ENCODE measurements at places on chromosomes 16 and 17. TPM values are rescaled to one million over a fixed set of nuclear protein-coding genes. Genes with fewer than 3 reads are reported as not detected.

GRCh38 chr17:82021107-82021899 lies 1.4 kb downstream of the CENPX start:
- peak; percentile 63 for DNase-seq

GRCh38 chr17:81015136-81015535 lies 19.8 kb upstream of the BAIAP2 start:
- no peak for DNase-seq

DNA sequence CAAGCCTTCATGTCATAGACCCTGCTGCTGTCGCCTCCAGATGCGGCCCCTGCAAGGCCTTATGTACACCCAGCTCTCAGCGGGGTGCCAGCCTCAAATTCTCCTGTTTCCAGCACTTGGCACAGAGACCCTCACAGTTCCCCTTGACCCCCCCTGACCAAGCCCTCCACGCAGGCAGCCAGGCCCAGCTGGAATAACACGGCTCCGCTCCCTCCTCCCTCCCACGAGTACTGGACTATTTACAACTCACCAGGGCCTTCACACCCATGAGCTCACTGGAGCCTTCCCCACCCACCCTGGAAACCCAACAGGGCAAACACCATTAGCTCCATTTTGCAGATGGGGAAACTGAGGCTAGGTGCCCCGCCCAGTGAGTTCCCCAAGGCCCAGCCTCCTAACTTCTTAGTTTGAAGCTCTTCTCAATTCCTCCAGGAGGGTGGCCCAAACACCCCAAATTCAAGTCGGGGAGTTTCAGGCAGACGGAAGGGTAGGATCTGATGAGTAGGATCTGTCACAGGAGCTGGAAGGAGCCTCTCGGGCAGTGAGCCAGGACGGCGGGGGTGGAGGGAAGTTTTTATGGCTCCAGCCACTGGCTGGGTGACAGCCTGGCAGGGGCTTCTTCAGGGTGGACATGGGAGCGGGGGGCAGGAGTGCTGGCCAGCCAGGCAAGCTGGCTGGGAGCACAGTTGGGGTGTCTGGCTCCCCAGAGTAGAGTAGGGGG lies 17.5 kb upstream of the DLX4 start:
- DNase-seq, result no peak

DNA sequence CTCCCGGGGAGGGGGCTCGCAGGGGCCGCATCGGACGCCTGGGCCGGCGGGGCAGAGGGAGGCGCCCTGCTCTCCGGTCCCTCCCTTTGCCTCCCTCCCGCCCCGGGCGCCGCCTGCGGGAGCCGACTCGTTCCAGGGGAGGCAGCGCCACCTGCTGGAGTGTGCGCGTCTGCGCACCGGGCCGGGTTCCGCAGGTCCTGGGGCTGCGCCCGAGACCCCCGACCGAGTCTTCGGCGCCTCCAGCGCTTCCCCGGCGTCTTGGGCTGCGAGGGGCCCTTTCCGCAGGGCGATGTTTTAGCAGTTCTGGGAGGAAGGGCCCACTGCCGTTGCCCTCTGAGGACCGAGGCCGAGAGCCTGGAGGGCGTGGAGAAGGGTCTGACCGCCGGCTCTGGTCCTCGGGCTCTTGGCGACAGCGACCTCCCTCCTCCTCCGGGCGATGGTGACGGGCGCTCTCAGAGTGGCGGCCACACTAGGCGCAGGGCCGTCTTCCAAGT lies 106.3 kb downstream of the SEC14L1 start:
- DNase-seq, result peak; percentile 57

GRCh38 chr17:45432405-45433158 lies at the start of gene ARHGAP27:
TSS of gene ARHGAP27 (minus strand) at chr17:45432870. CDS start at chr17:45430279, 2,591 bp downstream.
- no peak for DNase-seq

- no peak for DNase-seq
Measured at GRCh38 chr16:12025926-12026325, 49.4 kb downstream of the SNX29 start.

DNA sequence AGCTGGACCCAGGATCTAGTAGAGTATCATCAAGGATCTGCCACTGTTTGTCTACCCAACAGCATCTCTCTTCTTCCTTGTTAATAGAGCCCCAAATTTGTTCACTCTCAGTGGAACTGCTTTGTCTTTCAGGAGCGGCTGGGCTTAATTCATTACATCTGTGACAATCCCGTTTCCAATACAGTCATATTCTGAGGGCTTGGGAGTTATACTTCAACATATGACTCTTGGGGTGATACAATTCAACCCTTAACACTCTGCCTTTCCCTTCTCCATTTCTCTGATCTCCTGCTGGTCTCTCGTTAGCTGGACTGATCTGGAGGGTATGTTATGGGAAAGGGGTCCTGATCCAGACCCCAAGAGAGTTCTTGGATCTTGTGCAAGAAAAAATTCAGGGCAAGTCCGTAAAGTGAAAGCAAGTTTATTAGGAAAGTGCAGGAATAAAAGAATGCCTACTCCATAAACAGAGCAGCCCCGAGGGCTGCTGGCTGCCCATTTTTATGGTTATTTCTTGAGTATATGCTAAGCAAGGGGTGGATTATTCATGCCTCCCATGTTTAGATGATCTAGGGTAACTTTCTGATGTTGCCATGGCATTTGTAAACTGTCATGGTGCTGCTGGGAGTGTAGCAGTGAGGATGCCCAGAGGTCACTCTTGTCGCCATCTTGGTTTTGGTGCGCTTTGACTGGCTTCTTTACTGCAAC lies 42.4 kb downstream of the IQCK start:
- DNase-seq, result no peak

DNA sequence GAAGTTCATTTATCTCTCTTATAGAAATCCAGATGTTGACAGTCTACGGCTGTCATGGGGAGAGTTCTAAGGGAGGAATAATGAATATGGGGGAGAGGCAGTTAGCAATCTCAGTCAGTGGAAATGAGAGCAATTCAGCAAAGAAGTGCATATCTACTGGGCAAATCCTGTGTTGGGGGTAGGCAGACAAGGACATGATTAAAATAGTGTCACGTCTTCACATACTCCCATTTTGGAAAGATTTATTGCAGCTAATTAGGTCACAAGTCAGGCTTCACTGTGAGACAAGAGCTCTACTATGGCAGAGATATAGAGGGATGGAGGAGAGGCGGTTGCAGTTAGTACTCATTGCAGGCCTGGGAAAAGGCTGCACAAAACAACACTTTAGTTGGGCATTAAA lies 29.8 kb downstream of the LRRC36 start:
- no peak for DNase-seq

DNA sequence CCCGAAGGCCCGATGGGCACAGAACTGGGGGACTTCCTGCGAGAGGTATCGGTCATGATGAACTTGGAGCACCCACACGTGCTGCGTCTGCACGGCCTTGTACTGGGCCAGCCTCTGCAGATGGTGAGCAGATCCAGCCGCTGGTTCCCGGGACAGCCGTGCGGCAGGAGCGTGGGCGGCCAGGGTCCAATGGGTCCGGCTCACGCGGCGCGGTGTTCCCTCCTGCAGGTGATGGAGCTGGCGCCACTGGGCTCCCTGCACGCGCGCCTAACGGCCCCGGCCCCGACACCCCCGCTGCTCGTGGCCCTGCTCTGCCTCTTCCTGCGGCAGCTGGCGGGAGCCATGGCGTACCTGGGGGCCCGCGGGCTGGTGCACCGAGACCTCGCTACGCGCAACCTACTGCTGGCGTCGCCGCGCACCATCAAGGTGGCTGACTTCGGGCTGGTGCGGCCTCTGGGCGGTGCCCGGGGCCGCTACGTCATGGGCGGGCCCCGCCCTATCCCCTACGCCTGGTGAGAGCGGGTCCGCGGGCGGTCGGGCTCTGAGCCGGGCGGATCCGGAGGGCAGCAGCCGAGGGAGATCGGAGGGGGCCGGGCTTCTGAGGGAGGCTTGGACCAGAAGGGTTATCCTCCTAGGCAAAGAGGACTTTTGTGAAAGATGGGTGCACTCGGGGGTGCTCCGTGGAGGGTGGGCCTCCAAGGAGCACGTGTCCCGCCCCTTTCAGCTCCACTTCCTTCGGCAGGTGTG lies 3.0 kb downstream of the TNK1 start:
- no peak for DNase-seq

GRCh38 chr17:73795730-73796129 lies 151.5 kb upstream of the SDK2 start:
- DNase-seq, result no peak

- peak; percentile 82 for DNase-seq
Measured at GRCh38 chr17:65886315-65887245, 305.4 kb downstream of the CEP112 start.

SDR42E1 gene
- 0.77 TPM for total RNA-seq

CDH16 gene
- not detected for total RNA-seq

RAMP2 gene
- 0.26 TPM for total RNA-seq

HCRT gene
- not detected for total RNA-seq

MVD gene
- total RNA-seq, result 204 TPM

CTRB1 gene
- not detected for total RNA-seq

PYY gene
- not detected for total RNA-seq

KRT24 gene
- not detected for total RNA-seq

ACSM3 gene
- total RNA-seq, result 1.3 TPM

CDH11 gene
- total RNA-seq, result 220 TPM

ARL5C gene
- not detected for total RNA-seq

Data from fibroblast of lung (primary cell).